ENCODE measurements at places on chromosomes 13 and 19.

GRCh38 chr13:73900591-73900990 lies 233.6 kb downstream of the KLF12 start:
- DNase-seq = no peak

- DNase-seq = peak; percentile 76
Observed at GRCh38 chr13:36673838-36674326, at the start of gene SERTM1. SERTM1 (plus strand) TSS chr13:36674020; CDS start chr13:36695079, 21,059 bp downstream.

GRCh38 chr13:99162567-99163361 lies 37.9 kb upstream of the UBAC2 start:
- DNase-seq = no peak

- no peak for DNase-seq
Observed at GRCh38 chr13:47611664-47612288, 389.3 kb downstream of the SUCLA2 start.

- DNase-seq = no peak
Observed at GRCh38 chr19:45087531-45087930, 5.4 kb upstream of the PPP1R37 start.

DNA sequence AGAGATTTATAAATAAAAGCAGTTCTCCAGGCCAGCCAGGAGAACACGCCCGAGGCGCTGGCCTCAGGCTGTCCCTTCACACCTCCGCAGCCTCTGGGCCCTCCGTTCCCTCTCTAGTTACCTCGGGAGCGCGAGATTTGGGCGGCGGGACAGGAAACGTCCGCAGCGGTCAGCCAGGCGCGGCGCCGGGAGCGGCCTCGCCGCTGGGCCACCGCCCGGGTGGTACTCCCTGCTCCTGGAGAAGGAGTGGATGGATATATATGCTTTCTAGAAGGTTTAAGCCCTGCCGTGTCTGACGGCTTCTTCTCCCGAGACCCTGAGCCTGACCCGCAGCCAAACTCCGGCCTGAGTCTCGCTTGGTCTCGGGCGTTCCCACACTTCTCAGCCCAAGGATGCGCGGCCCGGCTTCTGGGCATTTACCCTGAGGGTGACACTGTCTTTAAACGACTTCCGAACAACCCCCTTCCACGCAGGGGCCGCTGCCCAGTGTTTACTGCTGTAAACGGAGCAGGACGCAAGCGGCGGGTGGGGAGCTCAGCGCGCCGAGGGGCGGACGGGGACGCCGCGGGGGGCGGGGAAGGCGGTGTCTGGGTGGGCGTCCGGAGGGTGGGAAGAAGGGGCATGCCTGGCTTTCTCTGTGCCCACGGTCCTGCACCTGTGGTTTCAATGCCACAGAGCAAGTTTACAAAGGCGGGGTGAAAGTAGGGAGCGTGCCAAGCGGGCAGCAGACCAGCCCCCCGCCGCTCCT lies 2.0 kb upstream of the ZIC2 start:
- DNase-seq = no peak

GRCh38 chr13:29901710-29902631 lies 51.6 kb upstream of the UBL3 start:
- peak; percentile 50 for DNase-seq

DNA sequence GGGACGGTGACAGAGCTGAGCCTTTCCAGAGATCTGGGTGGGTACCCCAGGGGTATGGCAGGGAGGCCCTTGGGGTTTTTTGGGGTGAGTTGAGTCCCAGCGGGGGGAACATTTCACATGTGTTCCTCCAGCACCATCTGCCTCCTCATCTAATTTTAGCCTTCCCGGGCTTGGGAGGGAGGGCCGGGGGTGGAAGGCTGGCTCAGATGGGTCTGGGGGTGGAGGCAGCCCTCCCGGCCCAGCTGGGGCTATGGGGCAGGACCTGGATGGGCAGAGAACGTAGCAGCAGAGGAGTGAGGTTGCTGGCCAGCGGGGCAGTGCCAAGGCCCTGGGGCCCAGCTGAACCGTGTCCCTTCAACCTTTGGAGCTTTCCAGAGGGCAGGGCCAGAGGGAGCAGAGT lies 23.5 kb downstream of the ADGRL1 start:
- DNase-seq = no peak

DNA sequence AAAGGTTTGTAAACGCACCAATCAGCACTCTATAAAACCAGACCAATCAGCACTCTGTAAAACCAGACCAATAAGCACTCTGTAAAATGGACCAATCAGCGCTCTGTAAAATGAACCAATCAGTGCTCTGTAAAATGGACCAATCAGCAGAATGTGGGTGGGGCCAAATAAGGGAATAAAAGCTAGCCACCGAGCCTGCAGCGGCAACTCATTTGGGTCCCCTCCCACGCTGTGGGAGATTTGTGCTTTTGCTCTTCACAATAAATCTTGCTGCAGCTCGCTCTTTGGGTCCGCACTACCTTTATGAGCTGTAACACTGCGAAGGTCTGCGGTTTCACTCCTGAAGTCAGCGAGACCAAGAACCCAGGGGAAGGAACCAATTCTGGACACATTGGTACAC lies 28.0 kb downstream of the ZNF175 start:
- no peak for DNase-seq

- DNase-seq = no peak
Observed at GRCh38 chr19:39390451-39390750, 505 bp downstream of the PAF1 start.

DNA sequence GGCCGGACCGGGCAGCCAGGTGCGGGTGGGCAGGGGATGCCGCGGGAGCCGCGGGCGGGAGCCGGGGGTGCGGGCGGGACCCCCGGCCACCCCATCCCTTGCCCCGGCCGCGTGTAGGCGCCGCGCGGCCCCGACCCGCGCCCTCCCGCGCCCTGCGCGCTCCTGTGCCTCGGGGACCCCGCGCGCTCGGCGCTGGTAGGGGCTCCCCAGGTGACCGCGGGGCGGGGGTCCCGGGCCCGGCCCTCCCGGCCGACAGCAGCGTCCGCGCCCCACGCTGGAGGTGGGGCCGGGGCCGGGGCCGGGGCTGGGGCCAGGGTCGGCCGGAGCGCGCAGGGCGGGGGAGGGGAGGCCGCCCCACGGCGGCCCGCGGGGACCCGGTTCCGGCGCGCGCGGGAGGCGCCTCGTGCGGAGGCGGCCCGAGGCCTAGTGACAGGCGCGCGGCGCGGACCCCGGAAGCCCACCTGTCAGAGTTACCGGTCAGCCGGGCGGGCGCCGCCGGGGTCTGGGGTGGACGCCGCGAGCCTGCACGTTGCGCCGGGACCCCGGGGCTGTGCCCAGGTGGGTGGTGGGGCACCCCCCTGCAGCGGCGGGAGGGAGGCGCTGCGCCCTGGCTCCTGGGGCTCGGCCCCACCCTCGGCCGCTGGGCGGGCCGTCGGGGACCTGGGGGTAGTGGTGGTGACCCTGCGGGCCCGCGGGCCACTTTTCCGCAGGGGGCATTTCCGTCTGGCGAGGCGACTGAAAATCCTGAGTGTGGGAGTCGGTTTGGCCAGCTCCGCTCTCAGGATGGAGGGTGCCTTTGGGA lies 518 bp downstream of the TFDP1 start:
- DNase-seq = peak; percentile 84

- DNase-seq = no peak
Observed at GRCh38 chr19:53545271-53546065, 7.5 kb downstream of the ZNF331 start.

DNA sequence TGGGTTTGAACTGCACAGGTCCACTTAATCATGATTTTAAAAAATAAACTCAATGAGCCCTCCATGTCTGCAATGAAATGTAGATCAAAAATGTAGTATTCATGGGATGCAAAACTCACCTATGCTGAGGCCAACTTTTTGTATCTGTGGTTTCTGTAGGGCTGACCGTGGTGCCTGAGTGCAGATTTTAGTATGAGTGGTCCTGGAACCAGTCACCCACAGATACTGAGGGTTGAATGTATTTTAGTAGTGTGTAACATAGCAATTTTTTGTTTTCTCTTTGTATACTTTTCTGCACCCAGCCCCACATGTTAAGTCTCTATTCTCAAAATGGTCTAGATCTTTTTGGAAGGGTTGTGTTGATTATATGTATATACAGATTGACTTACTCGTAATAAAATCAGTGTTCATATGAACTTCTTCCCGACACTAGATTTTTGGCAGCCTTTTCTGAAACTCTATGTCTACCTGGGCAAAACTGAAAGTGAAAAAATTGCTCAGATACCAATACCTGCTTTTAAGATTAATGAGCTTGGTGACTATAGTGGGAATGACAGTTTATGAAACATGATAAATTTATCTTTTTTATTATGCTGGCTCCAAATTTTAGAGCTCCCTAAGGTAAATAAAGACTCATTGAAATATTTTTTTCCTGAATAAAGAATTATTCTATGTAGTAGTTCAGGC lies 51.6 kb downstream of the DNAJC15 start:
- peak; percentile 28 for DNase-seq

DNA sequence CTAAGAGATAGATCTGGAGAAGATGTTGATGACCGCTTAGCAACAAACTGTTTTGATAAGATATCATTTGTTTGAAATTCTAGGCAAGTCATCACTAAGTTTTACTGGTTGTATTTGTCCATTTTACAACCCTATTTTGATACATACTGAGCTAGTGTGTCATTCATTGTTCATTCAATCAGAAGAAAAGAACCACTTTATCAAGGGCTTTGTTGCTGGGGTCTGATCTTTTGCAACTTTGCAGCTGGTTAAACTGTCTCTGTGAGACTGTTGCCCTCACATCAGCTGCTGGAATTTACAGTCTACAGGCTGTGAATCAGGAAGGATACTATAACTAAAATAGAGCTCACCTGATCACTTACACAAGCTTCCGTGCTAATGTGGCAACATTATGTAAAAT lies 290.5 kb downstream of the RFC3 start:
- no peak for DNase-seq

GRCh38 chr13:26762745-26763345 lies 2.3 kb upstream of the GPR12 start:
- no peak for DNase-seq

GRCh38 chr13:98697791-98698190 lies 54.7 kb downstream of the SLC15A1 start:
- peak; percentile 8 for DNase-seq

GRCh38 chr13:41916173-41916954 lies 44.5 kb downstream of the VWA8 start:
- peak; percentile 22 for DNase-seq

DNA sequence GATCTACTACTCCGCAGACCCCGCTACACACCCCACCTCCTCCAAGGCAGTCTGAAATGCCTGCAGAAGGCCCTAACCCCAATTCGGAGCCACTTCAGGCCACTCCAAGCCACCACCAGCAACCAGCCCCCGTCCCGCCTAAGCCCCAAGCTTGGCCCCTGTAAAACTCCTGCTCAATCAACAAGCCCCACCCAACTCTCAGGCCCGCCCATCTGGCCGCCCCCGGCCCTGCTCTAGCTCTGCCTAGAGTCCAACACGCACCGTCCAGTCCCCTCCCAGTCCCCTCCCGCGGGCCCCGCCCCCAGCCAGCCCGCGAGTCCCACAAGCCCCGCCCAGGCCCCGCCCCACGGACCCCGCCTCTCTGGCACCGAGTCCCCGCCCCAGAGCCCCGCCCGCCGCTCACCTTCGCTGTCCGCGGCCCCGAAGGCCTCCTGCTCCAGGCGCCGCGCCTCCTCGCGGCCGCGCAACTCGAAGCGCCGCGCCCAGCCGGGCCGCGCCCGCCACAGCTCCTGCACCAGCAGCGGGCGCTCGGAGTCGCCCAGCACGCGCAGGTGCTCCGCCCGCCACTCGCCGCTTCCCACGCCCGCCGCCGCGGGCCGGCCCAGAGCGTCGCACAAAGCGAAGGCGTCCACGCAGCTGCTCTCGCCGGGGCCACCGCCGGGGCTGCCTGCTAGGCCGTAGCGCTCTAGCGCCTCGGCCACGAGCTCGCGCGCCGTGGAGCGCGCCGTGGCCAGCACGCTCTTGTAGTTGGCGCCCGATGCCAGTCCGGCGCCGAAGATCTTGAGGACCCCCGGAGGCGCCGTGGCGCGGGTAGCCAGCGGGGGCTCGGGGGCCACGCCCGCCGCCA lies 1.6 kb downstream of the RASIP1 start:
- peak; percentile 98 for DNase-seq

DNA sequence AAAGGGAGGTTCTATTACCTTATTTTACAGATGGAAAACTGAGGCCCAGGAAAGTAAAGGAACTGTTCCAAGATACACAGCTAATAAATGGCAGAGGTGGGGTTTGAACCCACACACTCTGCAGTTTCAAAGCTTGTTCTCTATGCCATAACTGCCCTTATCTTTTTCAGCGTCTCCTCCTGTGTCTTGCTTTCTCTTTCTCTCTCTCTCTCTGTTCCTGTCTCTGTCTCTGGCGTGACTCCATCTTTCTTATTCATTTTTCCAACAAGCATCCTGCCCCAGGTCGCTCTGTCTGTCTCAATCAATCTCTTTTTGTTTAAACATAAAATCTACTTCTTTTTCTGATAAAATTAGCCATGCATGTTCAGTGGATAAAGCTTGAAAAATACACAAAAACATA lies 3.2 kb upstream of the IFNL4 start:
- no peak for DNase-seq

- no peak for DNase-seq
Observed at GRCh38 chr13:35378939-35379338, 97.5 kb downstream of the MAB21L1 start.

DNA sequence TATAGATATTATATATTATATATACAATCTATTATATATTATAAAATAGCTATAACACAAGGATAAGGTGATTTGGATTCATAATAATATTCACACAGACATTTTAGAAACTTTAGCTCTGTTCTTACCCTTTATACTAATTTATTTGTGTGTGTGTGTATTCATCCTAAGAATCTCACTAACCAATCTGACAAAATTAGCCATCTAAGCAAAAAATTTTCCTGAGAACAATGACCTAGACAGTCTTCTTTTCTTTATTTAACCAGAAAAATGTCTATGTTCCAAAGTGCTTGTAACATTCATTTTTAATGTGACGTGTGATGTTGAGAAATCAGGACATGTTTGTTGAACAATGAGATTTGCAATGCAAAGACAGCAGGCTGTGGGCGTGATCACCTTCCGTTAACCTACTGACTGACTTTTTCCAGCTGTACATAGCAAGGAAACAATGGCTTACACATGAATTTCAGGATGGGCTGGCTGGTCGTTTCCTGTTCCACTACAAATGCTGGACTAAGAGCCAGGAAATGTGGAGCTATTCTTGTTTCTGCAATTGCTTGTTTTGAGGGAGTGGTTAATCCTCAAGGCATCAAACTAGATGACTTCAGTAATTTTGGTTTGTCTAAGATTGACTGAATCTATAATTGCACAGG lies 634.6 kb upstream of the ARGLU1 start:
- peak; percentile 27 for DNase-seq

DNA sequence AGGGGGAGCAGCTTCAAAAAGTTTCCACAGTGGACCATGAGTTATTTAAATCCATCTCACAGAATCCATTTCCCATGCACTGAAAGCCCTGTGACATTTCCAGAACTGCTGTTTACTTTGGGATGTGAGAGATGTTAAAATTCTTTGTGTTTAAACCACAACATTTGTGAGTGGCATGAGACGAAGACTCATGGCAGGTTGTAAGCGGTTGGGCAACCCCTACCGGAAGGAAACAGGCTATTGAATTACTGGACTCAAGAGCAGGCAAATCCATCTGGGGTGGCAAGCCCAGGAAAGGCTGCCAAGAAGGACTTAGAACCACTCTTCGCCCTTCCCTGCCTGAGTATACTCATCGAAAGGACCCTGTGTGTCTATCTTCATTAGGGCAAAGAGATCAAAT lies 22.3 kb upstream of the CLDN10 start:
- no peak for DNase-seq
